Fibroblast of gingiva (primary cell): ENCODE measurements at places on chromosomes 5 and 9.

- no peak for DNase-seq
Observed at GRCh38 chr9:128062846-128063831, 4.0 kb downstream of the NAIF1 start.

DNA sequence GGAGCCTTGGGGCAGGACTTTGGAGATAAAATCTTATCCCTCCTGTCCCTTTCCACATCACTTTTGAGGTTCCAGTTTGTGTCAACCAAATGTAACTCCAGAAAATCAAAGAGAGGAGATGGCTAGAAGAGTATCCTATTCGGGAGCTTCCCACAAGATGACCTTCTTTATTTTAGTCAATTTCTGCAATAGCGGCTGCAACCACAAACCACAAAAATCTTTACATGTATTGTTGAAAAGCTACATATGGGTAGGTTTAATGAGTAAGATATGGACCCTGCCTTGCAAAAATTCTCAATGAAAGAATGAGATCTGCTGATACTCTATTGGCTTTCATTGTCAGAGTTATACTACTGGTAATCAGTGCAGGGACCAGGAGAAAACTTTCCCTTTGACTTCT is 92.2 kb upstream of the MAMDC2 start:
- DNase-seq: no peak

DNA sequence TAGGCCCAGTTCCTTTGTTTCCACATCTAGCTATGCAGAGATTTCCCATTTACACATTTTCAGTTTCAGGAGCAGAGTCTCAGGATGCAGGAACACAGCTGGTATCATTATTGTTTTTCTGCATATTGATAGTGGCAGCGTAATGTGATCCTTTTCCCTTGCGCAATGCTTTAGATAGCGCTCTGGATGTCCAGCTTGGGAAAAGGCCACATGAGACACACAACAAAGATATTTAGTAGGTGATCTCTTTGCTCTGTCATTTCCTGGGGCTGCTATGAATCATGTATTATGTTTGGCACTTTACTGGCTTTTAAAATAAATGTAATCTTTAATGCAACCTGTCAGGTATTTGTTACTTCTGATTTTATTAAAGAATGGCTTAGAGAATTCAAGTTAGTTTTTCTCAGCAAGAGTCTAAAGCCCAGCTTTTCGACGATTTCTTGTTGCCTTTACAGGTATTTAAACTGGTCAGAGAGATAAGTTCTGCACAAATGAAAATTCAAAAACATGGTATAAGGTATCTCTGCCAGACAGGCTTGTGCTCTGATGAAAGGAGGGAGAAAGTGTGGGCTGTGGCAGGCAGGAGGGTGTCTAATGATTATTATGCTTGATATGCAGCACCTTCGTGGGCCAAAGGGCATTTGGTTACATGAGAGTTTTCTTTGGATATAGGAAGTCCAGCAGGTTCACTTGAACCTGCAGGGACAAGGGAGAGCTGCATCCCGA is 42.2 kb downstream of the PTTG1 start:
- peak; percentile 68 for DNase-seq

- no peak for DNase-seq
Observed at GRCh38 chr5:35274839-35275509, 44.7 kb upstream of the PRLR start.

DNA sequence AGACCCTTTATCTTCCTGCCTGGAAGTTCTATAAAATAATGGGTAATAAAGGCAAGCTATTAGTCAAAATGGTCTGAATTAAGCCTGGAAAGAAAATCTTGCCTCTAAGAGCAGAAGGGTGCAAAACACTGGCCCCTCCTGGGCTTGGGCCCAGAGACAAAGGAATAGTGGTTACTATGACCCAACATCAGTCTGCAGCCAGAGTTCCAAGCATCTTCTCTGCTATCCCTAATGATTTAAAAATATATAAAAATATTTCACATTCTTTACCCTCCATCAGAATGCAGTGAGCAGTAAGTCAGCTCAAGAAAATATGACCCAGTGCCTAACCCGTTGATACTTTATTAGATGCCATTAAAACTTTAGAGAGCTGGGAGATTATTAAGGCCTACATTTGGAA is 14.7 kb downstream of the TNFAIP8 start:
- DNase-seq: peak; percentile 34

DNA sequence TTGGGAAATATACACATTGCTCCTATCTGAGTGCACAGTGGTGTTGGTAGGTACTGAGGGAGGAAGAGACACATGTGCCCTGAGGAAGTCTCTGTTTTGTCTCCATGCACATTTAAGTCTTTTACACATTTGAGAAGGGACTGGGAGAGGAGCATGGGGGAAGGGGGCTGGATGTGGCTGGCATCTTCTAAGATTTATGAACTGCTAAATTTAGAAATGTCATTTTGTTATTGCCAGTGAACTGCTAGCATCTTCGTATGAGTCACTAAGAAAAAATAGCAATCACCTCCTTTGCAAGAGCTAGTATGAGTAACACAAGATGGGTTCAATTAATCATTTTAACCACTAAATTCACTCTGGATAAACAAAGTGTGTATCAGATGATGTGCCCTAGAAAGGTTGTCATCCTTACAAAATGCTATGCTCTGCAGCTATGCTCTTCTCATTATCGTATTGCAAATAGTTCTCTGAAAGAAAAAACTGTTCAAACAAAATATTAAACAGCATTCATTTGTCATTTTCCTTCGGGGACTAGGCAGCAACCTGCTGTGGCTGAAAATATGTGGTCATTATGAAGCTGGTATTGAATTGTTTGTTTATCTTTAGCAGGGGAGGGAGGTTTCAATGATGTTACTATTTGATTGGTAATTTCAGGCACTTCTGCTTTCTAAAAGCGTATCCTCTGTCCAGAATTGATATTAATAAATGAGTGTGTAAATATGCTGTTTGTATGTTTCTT is 236.5 kb downstream of the DMRTA1 start:
- peak; percentile 84 for DNase-seq

GRCh38 chr5:78907255-78907891 is 77.7 kb downstream of the ARSB start:
- peak; percentile 87 for DNase-seq

- no peak for DNase-seq
Observed at GRCh38 chr5:88678770-88679381, 204.1 kb downstream of the MEF2C start.

DNA sequence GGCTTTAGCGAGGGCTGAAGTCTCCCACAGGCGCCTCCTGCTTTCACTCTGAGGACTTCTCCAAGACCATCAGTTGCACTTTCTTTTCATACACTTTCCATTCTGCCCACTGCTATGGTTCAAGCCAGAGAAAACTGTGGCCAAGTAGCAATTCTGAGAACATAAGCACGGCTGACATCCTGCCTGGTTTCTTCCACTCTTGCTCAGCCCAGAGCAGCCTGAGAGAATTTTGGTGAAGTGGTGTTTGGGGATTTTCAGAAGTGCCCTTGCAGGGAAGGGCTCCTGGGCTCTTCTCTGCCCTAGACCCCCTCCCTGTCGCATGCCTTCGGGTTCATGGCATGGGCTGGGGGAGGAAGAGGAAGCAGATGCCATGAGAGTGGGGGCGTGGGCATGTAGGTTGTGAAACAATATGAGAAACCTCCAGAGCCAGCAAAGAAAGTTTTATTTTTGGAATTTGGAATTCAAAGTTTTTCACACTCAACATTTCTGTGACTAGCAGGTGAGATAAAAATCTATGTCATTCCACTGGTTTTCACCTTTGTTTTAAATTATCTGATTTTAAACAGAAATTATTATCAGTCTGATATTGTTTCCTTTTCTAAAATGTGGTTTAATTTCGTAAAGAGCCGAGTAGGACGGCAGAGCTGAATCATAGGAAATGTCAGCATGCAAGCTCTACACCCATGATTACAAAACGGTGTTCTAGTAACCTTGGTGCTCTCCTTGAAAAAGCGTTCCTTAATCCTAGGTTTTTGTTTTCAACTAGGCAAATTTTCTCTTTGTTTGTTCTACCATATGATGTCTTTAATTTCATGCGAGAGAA is 27.8 kb upstream of the TNFSF8 start:
- DNase-seq: peak; percentile 31

DNA sequence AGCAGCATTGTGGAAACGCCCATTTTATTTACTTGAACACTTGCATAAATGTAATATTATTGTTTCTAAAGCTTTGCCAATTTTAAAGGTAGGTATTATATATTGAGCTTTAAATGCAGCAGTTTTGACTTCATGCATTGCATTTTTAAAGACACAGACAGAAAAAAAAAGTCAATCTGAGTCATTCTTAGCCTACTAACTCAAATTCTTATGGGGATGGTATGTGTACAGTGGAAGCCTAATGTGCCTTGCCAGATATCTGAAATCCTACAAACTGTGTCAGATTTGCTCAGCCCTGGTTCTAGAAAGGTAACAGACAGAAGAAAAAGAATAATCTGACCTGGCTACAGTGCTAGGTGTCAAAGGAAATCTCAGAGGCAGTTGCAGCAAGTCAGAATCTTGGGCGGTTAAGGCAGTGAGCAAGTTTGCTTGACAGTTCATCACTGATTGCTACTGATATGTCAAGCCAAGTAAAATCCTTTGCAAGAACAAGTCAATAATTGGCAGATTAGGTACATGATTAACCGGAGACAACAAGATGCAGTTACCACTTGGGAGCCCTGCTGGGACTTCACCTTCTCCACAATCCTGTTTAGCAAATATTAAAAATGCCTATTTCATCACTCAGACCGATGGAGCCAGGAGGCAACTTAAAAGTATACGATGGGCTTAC is 224.8 kb upstream of the WWC1 start:
- DNase-seq: no peak

- peak; percentile 88 for DNase-seq
Observed at GRCh38 chr5:67799732-67800234, 415.8 kb upstream of the PIK3R1 start.

DNA sequence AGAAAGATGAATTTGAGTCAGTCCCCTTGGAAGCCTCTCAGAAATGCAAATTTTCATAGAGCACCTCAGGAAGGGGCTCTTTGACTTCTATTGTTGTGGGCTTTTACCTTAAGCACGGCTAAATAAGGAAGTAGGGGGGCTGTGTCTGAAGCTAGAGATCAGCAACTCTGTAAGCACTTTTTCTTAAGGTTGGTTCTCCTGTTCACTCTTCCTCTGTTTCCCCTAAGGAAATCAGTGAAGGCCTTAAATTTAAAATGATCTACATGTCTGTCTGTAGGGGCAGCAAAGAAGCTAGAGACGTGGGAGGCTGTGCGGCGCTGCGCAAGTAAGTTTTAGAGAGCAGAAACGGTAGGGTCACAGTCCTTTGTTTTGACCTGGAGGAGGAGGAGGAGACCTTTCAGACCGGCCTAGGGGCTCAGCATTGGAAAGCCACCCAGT is 1.2 kb upstream of the CDC14B start:
- no peak for DNase-seq

DNA sequence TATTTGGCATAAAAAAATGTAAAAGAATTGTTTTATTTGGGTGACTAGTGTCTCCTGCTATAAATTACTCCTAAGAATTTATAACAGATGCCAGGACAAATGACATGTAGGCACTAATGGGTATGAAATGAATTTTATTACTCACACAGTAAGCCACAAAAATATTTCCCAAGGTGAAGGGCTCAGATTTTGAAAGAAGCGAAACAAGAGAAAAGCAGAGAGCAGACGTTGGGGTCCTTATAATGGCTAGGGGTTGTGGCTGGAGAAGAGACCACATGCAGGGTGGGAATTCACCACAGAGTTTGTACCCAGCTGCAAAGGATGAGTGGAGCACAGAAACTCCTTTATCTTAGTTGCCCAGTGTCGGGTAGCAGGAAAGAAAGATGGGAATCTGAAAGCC is 45.0 kb upstream of the PRR16 start:
- DNase-seq: no peak

GRCh38 chr9:136488247-136489214 is 5.7 kb upstream of the SEC16A start:
- no peak for DNase-seq

DNA sequence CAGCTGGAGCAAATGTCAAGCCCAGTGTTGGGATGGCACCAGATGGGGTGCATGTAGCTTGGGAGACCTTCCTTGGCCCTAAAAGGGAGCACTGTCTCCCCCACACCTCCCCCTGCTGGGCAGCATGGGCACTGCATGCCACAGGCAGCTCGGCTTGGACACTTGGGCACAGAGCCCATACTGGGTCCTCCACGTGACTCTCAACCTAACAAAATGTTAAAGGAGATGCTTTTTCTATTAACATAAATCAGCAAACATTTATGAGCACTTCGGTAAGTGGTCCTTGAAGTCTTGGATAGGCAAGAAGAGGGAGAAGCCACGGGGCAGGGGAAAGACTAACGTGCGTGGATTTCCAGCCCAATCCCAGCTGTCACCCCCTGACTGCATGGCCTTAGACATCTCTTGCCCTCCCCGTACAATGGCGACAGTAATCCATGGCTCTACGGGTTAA is 23.9 kb upstream of the MAPK9 start:
- peak; percentile 51 for DNase-seq

DNA sequence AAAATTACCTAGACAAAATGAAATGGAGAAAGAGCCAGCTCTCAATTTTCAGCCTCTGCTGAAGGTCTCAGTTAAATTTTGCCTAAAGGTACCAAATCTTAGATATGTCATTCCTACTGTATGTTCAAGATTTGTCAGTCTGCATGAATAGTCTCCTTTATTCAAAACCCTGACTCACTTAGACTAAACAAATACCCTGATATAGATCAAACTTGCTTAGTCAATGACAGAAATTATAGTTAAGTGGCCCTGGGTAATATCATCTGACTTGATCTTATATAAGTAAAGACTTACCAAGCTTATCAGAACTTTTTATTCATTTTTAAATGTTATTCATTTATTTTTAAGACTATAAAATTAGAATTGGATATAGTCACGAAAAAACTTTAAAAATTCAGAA is 12.2 kb downstream of the MEGF9 start:
- DNase-seq: no peak

- DNase-seq: peak; percentile 44
Observed at GRCh38 chr5:97224112-97224750, 41.2 kb upstream of the RIOK2 start.

DNA sequence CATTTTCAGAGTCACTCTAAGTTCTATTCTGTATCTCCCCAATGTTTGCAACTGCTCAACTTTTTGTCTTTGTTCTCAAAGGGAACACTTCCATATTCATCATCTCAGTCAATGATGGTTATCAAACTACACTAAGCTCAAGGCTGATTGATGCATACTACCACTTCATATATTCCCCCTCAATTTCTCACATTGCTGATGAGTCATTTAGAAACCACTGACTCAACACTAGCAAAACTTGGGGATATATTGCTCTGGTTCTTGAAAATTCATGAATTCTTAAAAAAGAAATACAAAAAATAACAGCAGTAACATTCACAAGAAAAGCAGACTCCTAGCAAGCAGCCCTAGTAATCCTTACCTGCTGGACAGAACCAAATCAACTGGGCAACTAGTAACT is 52.2 kb downstream of the ABHD17B start:
- DNase-seq: no peak

- peak; percentile 9 for DNase-seq
Observed at GRCh38 chr5:15585841-15586591, 86.0 kb downstream of the FBXL7 start.

- DNase-seq: no peak
Observed at GRCh38 chr9:19935422-19935821, 146.6 kb upstream of the SLC24A2 start.
